ENCODE measurements at places on chromosomes 2 and 18.

GRCh38 chr2:46748121-46748520, 167.5 kb downstream of the MCFD2 start:
- no peak for DNase-seq

DNA sequence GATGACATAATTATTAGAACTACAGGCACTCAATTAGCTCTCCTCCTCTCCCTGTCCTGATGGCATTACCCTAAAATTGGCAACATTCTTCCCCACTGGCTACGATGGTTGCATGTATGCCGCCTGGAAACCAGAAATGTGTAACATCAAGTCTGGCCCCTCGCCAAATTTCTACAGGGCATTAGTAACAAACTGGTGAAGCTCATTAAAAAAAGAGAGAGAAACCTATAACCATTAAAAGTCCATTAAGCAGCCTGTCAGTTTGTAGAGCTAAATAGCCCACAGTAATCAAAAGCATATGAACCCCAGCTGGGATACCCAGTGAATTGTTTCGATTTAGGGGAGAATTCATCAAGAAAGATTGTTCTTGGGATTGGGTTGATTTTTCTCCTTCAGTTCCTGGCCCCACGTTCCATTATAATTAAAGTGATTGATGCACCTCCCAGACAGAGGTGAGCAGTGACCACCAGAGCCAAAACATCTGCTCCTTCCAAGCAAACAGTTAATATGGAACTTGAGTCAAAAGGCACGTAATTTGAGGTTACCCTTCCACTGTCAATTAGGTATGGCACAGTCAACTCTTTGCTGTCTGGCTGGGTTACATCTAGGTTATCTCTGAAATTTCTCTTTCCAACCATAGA, 208.6 kb downstream of the C1D start:
- DNase-seq, result no peak

GRCh38 chr2:131105950-131106801, 1.0 kb downstream of the PLEKHB2 start:
- DNase-seq, result no peak

DNA sequence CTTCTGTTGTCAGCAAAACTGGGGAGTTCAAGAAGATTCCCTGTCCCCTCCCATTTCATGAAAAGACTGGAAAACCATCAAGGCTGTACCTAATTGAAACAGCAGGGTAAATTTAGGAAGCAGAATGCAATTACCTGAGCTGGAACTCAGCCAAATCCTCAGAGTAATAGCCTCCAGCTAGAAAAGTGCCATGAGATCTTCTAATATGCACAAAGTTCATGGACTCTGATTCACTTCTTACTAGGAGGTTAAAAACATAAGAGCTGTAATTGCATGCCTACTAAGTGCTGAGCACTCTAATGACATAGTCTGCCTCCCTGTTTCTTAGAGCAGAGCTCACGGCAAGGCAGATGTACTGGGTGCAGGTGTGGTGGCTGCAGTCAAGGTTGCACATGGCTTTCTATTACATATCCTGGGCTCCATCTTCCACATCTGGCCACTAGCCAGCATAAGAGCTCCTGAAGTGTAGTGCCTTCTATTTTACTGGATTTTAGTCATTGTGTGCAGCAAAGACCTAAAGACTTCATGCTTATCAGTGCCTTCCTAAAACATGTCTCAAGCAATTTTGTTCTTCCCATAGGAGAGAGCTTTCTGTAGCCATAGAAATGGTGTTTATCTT, 341.7 kb downstream of the PTPRM start:
- no peak for DNase-seq

DNA sequence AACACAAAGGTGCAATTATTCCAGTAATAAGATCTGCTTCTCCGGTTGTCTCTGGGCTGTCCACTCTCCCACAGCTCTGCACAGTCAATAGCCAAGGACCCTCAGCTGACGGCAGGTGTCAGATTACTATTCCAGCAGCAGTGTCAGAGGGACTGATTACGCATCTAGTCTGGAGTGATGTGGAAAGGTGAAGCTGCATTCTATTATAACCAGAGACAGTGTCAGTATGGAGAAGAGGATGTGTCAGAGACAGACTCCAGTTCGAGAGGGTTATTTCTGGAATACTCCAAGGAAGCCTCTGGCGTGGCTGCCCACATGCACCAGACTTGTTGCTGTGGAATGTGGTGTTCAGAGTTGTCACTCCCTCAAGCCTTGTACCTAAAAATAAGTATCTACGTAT, 163.6 kb upstream of the TMEM200C start:
- peak; percentile 14 for DNase-seq
